ENCODE measurements at places on chromosomes 1 and 21. TPM values are rescaled to one million over a fixed set of nuclear protein-coding genes. Genes with fewer than 3 reads are reported as not detected.

LCE1F gene
- not detected for total RNA-seq

CGN gene
- 8.8 TPM for total RNA-seq

GBP5 gene
- total RNA-seq = 0.34 TPM

OR2T11 gene
- total RNA-seq = 0.39 TPM

RXFP4 gene
- total RNA-seq = not detected

ADGRL2 gene
- total RNA-seq = 68.6 TPM

GPA33 gene
- total RNA-seq = 1.1 TPM

- DNase-seq = no peak
Observed at GRCh38 chr1:209248649-209249279, 334.8 kb upstream of the CAMK1G start.

DNA sequence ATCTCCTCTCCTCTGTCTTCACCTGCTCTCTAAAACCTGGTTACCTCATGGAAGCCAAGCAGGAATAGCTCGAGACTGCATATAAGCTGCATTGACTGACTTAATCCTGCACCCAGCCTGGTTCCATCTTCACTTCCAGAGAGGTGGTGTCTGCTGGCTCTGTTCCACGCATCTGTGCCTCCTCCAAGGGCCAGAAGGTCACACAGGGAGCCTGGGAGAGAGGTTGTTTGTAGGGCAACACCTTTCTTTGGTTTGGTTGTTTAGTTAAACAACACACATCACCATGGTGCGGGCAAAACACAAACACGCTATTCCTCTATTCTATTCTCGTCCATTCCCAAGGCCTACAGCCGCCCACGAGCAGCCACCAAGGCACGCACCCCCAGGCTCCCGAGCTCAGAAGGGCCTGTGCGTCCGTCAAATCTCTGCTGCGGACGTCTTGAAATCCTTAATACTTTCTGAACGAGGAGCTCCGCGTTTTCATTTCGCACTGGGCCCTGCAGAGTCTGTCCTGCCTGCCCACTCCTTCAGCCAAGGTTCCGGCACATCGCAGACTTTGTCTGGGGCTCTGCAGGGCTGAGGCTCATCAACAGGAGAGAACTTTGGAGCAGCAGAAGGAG, 116.2 kb downstream of the RIPK4 start:
- DNase-seq = no peak

DNA sequence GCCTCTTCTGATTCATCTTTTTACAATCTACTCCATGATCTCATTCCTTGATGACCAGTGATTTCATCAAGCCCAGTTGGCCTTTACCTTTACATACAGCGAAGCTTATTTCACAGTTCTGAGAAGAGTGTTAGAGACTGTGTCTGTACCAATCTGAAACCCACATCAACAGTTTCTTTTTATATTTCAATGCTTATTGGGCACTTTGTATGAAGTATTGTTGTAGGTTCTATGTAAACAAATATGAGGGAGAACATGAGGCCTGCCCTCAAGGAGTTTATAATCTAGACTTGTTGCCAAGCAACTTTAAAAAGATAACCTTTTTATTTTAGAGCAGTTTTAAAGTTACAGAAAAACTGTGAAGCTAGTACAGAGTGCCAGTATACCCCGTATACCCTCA, 27.5 kb upstream of the RWDD3 start:
- no peak for DNase-seq

DNA sequence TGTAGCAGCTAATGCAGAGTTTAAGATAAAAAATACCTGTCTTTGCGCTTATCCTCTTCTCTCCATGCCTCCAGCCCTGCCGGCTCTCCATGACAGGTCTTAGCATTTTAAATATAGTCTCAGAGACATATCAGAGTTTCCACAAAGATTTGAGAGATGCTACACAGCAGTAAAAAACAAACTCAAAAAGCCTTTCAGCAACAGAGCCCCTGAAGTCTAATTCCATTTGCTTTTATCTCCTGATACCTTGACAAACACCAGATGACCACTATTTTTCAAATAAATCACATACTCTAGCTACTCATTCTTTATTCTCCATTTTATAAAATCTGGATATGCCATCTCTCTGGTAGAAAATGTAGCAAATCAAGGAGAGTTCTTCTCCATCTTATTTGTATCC, 79.5 kb upstream of the LRRC53 start:
- DNase-seq = no peak

DNA sequence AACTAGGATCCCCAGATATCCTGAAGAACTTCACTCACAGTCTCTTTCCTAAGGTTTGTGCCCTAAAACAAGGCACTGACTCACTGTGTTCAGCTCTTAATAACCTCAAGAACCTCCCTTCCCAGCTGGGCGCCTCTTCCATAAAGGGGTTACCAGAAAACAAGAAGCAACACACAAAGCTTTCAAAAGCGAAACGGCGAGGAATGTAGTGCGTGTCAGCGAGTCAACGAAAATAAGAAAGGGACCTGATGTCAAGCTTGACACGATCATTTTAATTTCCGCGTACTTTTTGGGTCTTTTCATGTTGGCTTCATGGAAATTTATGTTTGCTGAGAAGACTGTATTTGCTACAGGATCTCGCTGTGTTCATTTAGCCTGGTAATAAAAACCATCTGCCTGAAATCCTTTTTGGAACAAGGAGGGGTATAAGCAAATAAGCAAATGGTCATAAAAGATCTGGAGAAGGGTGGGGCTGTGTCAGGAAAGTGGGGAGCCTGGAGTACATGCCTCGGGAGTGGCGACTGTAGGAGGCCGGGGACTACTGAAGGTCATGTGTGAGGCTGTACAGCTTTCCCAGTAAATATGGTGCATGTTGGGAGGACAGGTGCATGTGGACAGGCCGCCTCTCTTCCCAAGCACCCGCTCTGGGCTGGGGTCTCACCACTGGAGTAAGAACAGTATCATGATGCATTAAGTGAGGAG, 11.4 kb upstream of the CLDN14 start:
- no peak for DNase-seq

DNA sequence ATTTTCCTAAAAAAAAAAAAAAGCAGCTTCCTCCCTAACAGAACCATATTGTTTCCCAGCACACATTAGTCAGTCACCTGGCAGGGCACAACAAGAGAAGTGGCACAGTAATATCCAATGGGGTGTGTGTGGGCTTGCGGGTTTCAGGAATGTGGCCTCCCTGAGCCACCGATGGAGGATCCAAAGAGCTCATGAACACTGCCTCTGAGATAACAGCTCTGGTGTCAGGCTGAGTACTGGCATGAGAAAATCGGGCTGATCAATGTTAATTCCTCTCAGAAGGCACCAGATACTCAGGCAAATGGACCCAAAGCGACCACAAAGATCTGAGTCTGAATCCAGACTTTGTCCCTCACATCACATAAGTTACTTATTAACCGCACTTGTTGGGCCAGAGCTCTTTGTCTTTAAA, 2.2 kb upstream of the LYPD8 start:
- DNase-seq = no peak

- DNase-seq = no peak
Observed at GRCh38 chr1:204463125-204464060, 31.2 kb downstream of the PIK3C2B start.

- DNase-seq = no peak
Observed at GRCh38 chr21:27818847-27819246, 852.0 kb upstream of the ADAMTS5 start.

GRCh38 chr1:24693827-24694379, 50.8 kb downstream of the SRRM1 start:
- DNase-seq = no peak

GRCh38 chr1:157878059-157878458, 36.5 kb upstream of the CD5L start:
- no peak for DNase-seq

DNA sequence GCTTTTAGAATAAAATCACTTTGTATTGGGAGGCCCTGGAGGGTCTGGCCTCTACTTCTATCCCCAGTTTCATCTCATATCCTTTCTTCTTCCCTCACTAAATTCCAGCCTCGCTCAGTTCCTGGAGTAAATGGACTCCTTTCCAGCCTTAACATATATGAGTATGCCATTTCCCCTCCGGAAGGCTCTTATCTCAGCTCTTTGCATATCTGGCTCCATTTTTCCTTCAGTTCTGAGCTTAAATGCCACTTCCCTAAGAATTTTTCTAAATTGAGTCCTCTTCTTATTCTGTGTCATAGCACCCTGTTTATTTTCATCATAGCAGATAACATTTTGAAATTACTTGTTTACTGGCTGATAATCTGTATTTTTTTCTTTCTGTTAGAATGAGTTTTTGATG, 20.2 kb upstream of the DUSP10 start:
- no peak for DNase-seq

DNA sequence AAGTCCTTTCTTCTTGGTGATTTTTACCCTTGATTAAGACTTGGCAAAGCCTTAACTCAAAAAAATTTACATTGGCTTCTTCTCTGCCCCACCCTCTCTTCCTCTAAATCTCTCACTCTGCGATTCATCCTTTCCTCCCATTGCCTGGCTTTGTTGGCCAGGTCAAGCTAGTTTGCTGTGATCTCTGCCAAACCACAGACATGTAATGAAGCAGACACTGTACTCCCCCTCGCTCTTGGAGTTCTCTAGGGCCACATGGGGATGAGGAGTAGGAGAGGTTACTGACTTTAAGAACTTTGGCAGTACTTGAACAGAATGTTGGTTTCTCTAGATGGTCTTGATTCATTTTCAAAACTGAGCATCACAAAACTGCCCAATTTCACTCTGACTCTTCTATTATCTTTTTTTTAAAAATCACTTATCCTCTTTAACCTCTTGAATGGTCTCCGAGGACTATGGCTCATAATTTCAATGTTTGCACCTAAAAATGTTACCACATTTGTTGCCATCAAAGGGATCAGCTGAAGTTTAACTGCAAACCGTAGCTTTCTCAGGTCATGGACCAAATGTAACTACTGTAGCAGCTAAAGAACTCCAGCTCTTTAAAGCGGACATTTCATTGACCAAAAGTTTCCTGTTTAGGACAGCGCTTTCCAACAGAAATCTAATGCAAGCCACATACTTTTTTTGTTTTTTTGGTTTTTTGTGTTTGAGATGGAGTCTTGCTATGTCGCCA, 62.7 kb upstream of the IPO9 start:
- DNase-seq = no peak

DNA sequence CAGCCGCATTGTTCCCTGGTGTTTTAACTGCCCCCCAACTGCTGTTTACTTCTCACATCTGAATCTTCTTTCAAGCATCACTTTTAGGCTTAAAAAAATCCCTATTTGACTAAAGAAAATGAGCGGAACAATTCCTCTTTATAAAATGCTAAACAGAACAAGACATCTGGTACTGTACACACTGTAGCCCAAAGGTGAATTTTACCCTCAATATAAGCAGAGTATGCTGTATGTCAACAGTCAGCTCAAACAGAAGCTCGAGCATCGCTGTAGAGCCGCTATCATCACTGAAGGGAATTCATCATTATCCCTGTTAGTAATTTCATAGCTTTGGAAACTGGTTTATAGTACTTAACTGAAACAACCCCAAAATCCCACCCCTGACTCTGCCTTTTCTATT, 85.3 kb downstream of the LRRC8D start:
- no peak for DNase-seq

- DNase-seq = no peak
Observed at GRCh38 chr1:39130325-39130724, 74.2 kb upstream of the MACF1 start.

- DNase-seq = peak; percentile 52
Observed at GRCh38 chr1:22976461-22977243, 4.0 kb upstream of the LACTBL1 start.

GRCh38 chr1:110280126-110280525, 59.1 kb upstream of the RBM15 start:
- DNase-seq = no peak

GRCh38 chr21:43361493-43362296, 65.2 kb downstream of the SIK1 start:
- no peak for DNase-seq

- DNase-seq = no peak
Observed at GRCh38 chr1:47439017-47439818, 1.4 kb downstream of the FOXD2 start.

DNA sequence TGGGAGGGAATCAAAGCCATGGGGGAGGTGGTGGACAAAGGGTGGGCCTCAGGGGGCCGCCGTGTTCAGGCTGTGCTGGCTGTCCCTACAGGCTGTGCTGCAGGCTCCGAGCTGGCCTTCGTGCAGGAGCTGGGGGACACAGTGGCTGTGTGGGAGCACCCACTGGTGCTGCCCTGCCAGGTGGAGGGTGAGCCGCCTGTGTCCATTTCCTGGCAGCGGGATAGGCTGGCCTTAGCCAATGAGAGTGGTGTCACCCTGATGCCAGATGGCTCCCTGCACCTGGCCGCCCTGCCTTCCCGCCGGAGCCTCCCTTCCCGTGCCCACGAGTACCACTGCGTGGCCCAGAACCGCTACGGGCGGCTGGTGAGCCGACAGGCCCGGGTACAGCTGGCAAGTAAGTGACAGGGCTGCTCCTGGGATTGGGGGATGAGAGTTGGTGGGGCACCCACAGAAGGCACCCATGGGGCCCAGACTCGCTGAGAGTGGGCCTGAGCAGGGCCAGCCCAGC, 20.2 kb downstream of the SLC27A3 start:
- DNase-seq = no peak

GRCh38 chr1:82800721-82801120, 1000.0 kb downstream of the ADGRL2 start:
- DNase-seq = no peak

DNA sequence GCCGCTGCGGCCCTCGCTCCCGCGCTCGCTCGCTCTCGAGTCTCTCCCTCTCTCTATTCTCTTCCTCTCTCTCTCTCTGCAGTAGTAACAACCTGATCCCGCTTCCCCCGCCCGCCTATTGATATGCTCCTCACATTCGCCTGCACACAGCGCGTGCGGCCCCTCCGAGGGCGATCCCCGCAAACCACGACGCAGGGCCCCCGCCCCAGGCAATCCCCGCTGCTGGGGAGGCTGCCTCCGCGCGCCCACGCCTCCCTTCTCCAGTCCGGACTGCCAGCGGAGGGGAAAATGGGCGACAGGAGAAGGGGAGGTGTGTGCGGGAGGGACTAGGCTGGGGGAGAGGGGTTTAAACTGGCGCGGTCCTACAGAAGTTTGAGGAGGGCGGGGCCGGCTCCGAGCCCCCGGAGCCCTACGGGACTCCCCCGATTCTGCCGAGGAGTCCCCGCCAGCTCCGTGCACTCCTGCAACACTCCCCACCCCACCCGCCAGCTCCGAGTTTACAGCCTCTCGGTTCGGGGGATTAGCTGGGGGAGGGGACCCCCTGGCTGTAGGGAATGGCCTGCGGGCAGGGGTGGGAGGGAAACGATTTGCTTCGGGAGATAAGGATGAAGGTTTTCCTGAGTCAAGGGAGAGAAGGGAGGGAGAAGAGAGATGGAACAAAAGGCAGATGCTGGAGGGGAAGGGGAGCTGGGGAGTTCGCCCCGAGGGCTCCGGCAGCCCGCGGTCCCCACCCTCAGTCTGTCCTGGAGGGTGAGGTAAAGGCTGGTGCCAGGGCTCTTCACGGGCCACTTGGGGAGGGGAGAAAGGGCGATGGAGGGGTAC, 66.6 kb downstream of the SYT2 start:
- peak; percentile 44 for DNase-seq

GRCh38 chr1:43536864-43537358, 6.2 kb downstream of the PTPRF start:
- DNase-seq = no peak

- no peak for DNase-seq
Observed at GRCh38 chr1:7888248-7889081, 35.6 kb upstream of the UTS2 start.

- no peak for DNase-seq
Observed at GRCh38 chr1:210385228-210385627, 56.5 kb downstream of the HHAT start.

GRCh38 chr1:7781501-7781900, 2.6 kb upstream of the PER3 start:
- DNase-seq = no peak

Measured in dorsolateral prefrontal cortex (tissue), 122 donors.